ENCODE measurements at places on chromosomes 11 and 22.

DNA sequence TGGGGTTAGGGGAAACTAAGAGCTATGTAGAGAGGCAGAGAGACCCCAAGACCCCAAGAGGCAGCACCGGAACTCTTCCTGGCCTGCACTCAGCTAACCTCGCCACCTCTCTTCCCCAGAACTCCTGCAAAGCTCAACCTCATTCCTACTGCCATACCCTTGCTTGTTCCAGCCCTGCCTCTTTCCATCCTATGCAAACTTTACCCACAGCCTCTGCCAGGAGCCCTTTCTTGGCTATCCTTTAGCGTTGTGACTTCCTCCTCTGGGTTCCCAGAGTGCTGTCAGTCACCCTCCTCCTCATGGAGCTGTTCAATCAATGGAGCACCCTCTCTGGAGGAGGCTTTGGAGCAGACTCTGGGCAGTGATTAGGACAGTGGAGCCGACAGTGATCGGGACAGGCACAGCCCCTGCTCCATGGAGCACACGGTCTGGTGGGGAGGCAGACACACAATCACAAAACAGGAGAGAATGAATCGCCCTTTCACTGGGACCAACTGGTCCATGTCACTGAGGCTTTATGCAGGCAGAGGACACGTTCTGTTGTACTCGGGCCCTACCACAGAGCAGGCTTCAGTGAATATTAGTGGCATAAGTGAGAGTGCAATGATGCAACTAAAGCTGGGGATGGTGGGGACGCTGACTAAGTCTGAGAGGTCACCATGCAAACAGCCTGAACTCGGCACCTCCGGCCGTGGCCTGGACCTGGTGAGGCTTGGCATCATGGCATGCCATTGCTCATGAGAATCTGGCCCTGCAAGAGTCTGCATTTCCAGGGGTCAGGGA lies 24.6 kb upstream of the P2RY2 start:
- DNase-seq: no peak

- no peak for DNase-seq
These were observed 143.4 kb downstream of the C11orf91 start for GRCh38 chr11:33557201-33557600.

DNA sequence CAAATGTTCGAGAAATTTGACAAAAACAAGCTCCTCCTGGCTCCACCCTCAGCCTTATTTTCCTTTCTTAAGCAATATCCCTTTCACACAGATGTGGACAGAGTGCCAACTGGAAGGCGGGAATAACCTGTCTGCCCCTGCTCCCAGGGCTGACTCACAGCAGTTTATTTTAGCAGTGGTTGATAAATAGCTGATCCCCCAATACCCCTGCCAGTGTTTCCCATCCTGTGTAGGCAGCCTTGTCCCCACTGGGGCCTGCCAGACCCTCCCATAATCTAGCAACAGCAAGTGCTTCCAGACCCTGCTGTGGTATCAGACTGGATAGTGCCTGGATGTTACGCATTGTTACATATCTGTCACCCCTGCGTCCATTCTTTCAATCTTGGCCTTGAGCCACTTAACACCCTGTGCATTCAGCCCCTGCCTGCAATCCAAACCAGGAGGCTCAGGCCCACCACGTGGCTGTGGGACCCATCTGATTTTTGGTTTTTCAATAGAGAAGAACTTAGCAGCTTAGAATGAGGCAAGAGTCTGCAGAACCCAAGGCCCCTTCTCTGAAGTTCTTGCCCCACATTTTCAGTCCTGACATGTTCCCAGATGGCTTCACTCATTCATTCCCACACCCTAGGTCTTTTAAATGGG lies 53.7 kb downstream of the PARVA start:
- DNase-seq: peak; percentile 82

DNA sequence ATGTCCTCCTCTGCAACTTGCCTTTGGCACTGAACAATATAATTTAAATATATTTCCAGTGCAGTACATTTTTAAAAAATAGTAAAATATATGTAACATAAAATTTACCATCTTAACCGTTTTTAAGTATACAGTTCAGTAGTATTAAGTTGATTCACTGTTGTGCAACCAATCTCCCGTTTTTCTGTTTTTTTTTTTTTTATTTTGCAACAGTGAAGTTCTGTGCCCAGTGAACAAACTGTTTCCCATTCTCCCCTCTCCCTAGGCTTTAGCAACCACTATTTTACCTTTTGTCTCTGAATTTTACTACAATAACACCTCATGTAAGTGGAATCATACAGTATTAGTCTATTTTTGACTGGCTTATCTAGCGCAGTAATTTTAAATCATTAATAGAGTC lies 13.8 kb downstream of the PRRG4 start:
- DNase-seq: no peak

- DNase-seq: no peak
These were observed 1430.1 kb downstream of the LRRC4C start for GRCh38 chr11:40029391-40029790.

GRCh38 chr11:102047305-102047924 lies at the start of gene CFAP300:
Gene CFAP300, plus strand, starts transcription at chr11:102047437. Its CDS starts 34 bp downstream, at chr11:102047471.
- peak; percentile 49 for DNase-seq

- DNase-seq: no peak
These were observed 74.9 kb upstream of the CAPRIN1 start for GRCh38 chr11:33976495-33977199.

DNA sequence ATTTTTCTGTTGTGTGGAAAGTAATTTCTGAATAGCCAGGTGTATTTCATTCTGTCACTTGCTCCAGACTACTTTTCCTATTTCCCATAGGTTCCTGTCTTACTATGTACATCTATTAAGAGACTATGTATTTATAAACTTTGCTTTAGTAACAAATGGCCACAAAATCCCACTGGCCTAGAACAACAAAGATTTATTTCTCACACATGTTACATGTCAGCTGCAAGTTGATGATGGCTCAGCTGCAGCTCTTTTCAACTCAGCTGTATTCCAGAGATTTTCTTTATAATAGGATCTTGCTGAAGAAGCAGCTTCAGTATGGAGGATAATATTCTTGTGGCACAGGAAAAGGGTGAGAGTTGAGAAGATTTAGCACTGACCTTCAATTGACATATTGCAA lies 539.6 kb upstream of the LRRC4C start:
- DNase-seq: no peak

DNA sequence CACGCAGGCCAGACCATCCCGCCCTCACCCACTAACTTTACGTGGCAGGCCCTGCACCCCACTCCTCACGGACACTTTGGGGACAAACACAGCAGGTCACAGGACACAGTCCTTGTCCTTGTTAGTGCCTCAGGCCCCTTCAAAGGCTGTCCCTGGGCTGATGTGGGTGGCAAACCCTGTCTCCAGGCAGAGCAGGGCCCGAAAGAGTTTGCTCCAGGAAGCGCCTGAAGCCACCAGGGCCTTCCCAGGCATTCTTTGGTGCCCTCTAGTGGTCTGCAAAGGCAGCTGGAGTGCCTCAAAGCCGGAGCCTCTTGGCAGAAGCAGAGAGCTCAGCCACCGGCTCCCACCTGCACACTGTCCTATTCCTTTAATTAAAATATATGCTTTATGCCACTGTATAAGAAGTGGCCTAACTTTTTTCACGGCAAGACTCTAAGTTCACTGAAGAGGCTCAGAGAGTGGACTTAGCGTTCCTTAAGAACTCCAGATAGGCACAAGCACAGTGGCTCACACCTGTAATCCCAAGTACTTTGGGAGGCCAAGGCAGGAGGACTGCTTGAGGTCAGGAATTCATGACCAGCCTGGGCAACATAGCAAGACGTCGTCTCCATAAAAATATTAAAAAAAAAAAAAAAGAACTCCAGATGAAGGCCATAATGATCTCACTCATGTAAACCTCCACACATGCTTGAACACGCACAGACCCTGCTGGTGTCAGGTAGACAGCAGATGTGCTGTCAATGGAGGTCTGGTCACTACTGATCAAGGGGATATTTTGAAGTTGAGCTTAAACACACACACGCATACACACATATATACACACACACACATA lies 11.1 kb downstream of the TXN2 start:
- no peak for DNase-seq

DNA sequence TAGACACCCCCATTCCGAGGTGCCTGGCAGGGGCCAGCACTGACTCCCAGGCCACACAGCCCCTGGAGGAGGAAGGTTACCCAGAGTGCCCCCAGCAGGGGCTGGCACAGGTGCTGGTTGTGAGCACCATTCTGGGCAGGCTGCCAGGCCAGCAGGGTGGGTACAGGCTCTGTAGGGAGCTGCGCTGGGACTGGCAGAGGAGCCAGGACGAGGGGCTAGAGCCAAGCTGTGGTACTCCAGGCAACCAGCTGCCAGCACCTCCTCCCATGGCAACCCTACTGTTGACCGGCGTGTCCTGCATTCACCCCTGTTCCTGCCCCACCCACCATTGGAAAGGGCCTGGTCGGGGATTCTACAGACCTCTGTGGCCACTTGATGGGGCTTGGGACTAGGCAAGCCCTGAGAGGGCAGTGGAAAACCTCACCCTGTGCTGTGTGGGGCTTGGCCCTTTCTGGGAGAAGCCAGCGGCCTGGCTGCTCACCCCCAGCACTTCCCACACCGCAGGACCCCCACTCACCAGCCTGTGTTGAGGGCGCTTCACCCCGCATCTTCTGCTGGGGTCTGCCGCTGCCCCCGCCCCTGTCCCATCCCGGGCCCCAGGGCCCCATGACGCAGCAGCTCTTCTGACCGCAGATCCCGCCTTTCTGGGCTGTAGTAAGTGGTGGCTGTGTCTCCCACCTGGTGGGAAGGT lies 1.9 kb downstream of the CLDN5 start:
- DNase-seq: no peak

DNA sequence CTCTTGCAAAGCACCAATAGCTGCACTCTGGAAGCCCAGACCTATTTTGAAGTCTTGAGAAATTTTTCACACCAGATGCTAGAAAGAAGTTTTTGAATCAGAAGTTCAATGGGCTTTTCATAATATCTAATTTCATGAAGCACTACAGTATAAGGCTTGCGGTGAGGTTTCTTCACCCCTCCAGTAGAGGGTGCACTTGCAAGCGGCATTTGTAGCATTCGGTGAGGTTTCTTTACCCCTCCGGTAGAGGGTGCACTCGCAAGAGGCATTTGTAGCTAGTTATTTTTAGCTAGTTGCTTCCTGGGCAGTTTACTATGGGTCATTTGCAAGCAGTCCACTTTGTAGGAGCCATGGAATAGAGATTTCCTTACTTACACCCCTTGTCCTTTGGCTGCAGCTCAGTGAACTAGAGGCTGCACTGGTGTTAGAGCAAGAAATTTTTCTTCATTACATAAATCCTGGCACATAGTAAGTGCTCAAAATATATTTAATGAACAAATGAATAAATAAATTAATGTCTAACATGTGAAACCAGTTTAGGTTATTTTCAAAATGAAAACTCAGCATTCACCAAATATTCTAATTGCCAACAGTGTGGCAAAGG lies 7.8 kb upstream of the NOX4 start:
- DNase-seq: no peak

- no peak for DNase-seq
These were observed 34.5 kb downstream of the KIAA0930 start for GRCh38 chr22:45206233-45206632.

GRCh38 chr11:79201677-79202347 lies 239.0 kb downstream of the TENM4 start:
- no peak for DNase-seq

- no peak for DNase-seq
These were observed 37.9 kb upstream of the ARHGAP32 start for GRCh38 chr11:129230006-129230405.

GRCh38 chr22:32824531-32825312 lies 23.2 kb downstream of the TIMP3 start:
- DNase-seq: no peak

GRCh38 chr11:91394727-91395414 lies 829.7 kb upstream of the FAT3 start:
- DNase-seq: no peak

- no peak for DNase-seq
These were observed 2.2 kb downstream of the CALCA start for GRCh38 chr11:14969901-14970323.

- no peak for DNase-seq
These were observed 7.1 kb upstream of the LTO1 start for GRCh38 chr11:69682221-69682620.

DNA sequence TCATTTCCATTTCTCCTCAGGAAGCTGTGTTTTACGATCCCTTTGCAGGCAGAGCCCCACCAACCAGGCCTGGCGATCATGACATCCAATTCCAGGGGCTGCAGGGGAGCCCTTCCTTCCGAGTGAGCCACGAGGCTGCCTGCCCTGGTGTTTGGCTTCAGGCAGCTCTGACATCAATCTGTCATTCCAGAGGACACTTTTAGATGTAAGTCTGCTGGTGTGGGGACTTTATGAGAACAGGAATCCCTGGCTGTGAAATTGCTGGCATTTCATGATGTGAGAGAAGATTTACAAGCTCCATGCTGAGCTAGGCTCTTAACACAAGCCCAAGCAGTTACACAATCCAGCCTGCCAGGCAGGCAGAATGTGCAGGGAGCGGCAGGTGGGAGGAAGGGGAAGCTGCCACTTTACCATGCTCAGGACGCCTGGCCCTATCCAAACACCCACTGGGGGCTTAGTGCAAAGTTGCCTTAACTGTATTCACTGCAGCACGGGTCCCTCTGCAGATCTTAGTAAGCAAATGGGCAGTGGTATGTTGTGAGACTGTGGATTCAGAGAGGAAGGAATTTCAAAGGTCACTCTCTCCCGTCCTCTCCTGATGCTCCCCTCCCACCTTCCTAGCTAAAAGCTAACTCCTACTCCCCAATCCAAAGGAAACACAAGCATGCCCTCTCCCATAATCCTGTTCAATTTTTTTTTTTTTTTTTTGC lies 43.4 kb upstream of the MICAL2 start:
- DNase-seq: no peak

DNA sequence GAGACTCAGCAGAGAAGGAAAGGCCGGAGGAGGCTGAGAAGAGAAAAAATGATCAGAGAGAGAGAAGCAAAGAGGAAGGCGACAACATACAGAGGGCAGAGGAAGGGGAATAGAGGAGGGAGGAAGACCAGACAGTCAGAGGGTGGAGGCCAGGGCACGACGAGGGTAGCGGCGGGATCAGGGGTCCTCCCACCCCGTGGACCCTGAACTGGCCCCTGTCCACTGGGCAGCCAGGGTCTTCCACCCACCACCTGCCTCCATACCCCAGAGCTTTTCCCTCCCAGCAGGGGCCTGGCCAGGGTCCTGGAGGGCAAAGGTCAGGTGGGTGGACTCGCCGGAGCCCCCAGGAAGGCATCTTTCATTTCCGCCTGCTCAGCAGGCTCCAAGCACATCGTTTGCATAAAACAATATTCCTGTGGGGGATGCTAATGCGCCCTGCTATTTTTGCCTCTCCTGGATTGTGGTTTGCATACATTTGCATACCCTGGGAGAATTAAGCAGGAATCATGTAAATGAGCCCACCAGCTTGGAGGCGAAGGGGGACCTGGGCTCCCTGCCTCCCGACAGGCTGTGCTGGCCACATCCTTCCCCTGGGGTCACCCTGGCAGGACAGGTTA lies 394.1 kb downstream of the MN1 start:
- no peak for DNase-seq

Data from brain pericyte (primary cell).